ENCODE measurements at places on chromosomes 13 and 19.

GRCh38 chr13:33639158-33639557 is 178.8 kb upstream of the RFC3 start:
- no peak for DNase-seq

- DNase-seq = no peak
These were observed 185.7 kb upstream of the KL start for GRCh38 chr13:32830336-32831031.

- no peak for DNase-seq
These were observed 41.7 kb downstream of the GGACT start for GRCh38 chr13:100546713-100547405.

DNA sequence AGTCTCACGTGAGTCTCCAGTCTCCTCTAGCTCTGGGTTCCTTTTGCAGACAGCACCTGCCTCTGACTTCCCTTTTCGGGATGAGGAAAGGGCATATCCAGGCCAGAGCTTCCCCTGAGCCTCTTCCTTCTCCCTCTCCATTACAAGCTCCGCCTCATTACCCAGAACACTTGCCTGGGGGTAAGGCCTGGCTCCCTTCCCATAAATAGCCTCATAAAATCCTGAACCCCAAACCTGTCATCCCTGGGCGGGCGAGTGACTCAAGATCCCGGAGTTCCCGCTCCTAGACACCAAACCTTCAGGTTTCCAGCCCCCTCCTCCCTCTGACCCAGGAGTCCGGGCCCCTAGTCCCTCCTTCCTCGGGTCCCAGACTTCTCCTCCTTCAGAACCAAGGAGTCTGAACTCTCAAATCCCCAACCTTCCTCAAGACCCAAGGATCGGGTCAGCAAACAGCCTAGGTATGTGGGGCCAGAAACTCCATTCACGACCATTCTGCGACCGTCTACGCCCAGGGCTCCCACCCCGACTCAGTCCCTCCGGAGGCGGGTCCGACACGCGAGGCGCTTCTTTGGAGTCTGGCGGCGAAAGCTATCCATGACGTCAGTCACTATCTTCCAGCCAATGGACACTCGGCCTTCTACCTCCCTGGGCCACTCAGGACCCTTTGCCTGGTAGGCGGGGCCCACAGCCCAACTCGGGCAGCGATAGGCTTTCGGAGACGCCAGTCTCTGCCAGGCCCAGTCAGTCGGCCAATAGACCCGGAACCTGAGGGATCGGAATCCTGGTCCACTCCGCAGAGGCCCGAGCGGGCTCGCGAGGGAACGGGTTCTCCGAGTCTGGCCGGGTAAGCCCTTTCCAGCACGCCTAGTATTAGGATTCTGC is 6.5 kb upstream of the CNFN start:
- DNase-seq = peak; percentile 94

GRCh38 chr13:73981595-73981994 is 152.6 kb downstream of the KLF12 start:
- DNase-seq = no peak
